GM12892 (cell line): ENCODE measurements at places on chromosomes 1 and 21.

DNA sequence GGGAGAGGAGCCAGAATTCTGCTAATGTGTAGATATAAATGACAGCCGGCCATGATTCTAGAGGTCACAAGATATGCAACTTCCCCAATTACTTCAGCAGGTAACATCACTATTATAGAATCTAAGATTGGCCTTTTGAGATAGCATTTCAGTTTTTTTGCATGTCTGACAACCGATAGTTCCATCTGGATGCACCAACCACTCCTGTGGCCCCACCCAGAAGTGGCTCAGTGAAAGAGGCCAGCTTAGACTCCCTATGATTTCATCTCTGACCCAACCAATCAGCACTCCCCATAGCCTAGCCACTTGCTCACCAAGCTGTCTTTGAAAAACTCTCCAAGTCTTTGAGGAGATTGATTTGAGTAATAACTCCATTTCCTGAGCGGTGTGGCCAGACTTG lies 30.3 kb upstream of the NUF2 start:
- DNase-seq, result no peak

DNA sequence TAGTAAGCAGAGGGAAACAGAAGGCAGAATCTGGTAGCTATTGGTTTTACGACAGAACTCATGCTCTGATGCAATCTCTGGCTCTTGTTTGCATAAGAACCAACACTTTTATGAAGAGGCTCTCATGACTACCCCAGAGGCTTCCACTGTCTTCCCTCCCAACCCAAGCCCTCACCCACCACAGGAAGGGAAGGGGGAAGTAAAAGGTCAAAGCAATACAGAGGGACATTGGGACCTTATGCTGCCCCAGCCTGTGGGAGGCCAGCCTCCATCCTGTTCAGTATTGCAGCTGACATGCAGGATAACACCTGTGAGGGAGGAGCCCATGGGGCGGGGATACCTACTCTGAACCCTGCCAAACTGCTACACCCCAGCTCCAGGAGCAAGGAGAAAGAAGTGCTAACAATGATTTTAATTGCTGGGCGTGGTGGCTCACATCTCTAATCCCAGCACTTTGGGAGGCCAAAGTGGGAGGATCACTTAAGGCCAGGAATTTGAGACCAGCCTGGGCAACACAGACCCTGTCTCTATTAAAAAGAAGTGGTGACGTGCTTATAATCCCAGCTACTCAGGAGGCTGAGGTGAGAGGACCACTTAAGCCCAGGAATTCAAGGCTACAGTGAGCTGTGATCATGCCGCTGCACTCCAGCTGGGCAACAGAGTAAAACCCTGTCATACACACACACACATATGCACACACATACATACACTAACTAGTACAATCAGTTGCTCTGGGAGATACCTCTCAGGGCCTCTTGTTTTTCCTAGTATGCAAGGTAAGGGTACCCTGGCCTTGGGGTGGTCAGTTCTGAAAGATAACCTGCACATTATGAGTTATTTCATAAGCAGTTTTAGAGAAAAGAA lies 9.5 kb downstream of the MR1 start:
- no peak for DNase-seq

- peak; percentile 29 for DNase-seq
Observed at GRCh38 chr1:113978863-113979702, at the start of gene OLFML3. Gene OLFML3 (plus strand): TSS chr1:113979474. CDS start chr1:113979517, 43 bp downstream.

DNA sequence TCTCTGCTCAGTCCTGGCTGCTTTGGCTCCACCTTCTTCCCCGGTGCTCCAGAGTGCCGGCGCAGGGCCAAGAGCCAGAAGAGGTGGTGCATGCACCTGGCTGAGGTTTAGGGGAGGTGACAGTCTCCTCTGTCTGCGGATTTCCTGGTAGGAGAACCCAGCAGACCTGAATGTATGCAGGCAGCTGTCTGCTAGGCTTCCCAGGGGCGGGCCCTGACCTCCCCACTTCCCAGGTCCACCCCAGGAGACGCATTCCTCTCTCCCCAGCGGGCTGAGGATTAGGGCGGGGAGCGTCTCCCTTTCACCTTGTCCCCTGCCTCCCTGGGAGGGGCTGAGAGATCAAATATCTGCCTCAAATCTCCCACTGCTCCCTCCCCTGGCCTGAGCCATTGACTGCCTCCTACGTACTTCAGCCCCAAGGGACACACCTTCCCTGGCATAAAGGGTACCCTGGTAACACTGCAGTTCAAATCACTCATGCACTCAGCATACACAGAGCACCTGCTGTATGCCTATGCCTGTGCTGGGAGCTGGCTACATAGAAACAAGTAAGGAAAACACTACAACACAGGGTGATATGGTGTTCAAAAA lies 27.5 kb downstream of the DMBX1 start:
- DNase-seq, result no peak

- DNase-seq, result no peak
Observed at GRCh38 chr1:234401658-234402057, 28.4 kb downstream of the COA6 start.

- no peak for DNase-seq
Observed at GRCh38 chr1:23798662-23799142, 1.9 kb downstream of the GALE start.

GRCh38 chr1:21324368-21325141 lies 34.3 kb upstream of the ECE1 start:
- DNase-seq, result no peak

GRCh38 chr1:245942856-245943255 lies 564.2 kb downstream of the SMYD3 start:
- no peak for DNase-seq

DNA sequence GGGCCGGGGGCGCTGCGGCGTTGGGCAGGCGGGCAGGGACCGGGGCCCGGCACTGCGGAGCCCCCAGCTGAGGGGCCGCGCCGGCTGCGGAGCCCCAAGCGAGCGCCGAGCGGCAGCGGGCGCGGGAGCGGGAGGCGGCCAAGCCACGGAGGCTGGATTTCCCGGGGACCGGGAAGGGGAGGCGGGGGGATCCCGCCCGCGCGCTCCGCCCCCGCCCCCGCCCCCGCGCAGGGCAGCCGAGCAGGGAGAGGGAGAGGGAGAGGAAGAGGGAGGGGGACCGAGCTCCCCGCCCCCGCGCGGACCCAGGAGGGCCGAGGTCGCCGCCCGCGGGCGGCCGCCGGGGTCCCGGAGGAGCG lies at the start of gene DLGAP3:
Gene DLGAP3, minus strand, starts transcription at position 154 of the 356 bp plus-strand sequence. CDS start 24,267 bp downstream, outside the sequence.
- no peak for DNase-seq
